Kidney (tissue), 22 donors: ENCODE measurements at places on chromosomes 11 and 22.
A peak's percentile ranks its signal among the peaks of the same experiment; 100 is the strongest.

DNA sequence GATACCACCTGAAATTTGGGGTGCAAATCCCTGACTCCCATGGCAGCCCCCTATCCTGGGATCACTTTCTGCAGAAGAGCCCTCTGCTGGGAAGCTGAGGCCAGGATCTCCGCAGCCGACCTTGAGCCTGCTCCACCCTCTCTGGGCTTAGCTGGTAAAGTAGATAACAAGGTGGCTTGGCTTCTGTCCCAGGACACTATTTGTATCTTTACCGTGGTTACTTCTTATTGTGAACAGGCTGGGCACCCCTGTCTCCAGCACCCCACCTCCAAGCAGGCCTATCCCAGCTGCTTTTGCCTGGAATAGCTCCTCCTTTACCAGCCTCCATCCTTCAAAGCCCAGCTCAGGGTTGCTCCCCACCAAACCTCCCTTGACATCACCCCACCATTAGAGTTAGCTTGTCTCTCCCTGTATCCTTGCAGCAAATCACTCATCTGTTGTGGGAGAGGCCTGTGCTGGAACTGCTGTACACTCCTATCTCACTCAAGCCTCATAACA, 35.2 kb upstream of the P2RY2 start:
- no peak for DNase-seq

- no peak for DNase-seq
Observed at GRCh38 chr11:106047631-106048030, 25.6 kb upstream of the MSANTD4 start.

DNA sequence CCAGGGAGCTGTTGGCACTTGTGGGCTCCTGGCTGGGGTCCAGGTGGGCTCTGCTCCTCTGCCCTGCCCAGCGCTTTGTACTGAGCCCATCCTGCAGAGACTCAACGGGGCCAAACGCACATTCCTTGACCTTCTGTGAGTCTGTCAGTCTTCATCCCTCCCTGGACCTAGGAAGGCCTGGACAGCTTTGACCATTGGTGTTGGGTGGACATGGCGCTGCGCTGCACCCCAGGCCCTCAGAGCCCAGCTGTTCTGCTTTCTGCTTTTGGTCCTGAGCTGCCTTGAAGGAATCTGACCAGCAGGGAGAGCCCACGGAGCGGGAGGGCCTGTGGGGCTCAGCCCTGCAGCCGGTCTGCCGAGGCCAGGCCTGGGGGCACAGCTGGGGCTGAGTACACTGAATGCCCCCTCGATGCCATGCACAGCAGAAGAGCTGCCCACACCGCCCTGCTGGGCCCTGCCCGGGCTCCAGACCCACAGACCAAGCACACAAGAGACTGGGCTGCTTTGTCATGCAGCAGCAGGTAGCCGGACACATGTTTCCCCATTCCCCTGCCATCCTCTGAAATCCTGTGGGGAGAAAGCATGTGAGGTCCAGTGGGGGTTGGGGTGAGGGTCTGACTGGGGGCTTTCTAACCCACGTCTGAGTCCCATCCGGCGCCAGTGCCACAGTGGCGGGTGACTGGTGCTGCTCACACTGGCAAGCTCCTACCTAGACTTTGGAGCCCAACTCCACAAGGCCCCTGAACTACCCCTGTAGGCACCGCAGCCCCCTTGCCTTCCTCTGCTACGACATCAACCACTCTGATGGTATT, 24.1 kb upstream of the CCDC188 start:
- no peak for DNase-seq

DNA sequence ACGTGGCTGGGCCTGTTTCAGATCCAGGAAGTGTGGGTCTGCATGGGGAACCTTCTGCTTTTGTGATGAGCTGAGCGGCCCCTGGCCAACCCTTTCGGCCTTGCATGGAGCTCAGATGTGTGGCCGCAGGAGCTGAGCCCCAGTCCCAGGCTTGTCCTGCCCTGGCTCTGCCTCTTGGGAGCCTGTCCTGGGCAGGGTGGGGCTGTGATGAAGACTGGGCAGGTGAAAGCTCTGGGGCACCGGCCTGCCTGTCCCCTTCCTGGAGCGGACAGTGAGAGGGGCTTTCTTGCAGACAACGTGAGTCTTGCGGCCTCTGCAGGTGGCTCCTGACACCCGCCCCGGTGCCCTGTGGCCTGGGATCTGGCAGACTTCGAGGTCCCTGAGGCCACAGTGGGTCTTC, 1296.6 kb downstream of the BRD1 start:
- DNase-seq: no peak

GRCh38 chr22:47357493-47357892, 595.0 kb downstream of the TBC1D22A start:
- DNase-seq: no peak

DNA sequence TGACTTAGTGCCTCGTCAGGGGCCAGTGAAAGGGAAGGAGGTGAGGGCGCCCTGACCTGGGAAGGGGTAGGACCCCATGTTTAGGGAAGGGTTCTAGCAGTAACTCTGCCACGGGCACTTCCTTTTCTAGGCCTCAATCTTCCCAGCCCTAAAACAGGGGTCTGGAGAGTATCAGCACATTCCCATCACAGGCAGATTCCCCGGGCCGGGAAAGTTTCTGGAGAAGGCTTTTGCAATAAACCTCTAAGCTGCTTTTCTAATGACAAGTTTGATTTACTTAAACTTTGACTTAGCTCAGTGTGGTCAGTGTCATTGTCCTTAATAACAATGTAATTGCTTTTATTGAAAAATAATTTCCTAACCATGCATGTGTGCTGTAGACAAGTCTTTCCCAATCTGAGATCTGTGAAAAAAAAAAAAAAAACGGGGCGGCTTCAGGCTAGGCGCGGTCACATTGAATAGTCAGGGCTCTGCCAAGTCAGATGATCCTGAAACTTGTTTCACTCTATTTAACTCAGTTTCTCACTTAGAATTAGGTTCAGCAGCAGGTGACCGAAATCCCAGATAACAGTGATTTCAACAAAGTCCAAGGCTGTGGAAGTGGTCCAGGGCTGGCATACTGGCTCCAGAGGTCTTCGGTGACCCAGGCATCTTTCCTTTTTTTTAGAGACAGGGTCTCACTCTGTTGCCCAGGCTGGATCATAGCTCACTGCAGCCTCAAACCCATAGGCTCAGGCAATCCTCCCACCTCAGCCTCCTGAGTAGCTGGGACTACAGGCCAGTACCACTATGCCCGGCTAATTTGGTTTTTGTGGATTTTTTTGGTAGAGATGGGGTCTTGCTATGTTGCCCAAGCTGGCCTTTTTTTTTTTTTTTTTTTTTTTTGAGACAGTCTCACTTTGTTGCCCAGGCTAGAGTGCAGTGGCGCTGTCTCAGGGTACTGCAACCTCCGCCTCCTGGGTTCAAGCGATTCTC, 19.5 kb upstream of the TAB1 start:
- no peak for DNase-seq

DNA sequence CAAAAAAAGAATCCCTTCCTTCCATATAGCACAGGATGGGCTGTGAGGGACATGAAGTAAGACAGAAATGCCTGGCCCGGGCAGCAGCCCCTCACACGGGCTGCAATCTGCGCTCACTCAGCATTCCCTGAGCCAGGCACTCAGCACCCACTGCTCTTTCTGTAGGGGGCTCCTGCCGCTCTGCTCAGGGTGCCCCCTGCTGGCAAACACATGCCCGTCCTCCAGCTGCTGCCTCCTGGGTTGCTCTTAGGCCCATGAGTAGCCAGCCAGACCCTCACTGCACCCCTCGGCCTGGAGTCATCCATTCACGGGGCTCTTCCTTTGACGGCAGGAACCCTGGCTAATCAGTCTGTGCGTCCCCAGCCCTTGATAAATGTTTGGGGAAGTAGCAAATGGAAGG, 6.9 kb downstream of the MCAT start:
- DNase-seq: peak; percentile 46

DNA sequence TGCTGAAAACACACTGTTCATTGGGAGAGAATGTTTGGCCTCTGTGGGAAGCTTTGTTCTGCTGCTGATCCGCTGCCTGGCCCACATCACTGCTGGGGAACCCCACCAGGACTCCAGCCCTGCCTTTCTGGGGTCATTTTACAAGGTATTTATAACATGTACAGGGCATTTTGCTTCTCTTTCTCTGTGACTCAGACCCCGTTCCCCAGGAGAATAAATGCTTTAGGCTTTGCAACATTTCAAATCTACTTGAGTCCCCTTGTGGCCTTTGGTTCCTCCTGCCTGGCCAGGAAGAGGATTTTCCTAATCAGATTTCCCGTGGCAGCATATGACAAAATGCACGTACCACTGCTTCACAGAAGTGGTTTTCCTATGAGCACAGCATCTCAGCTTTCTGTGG, 43.0 kb downstream of the BTG4 start:
- no peak for DNase-seq

DNA sequence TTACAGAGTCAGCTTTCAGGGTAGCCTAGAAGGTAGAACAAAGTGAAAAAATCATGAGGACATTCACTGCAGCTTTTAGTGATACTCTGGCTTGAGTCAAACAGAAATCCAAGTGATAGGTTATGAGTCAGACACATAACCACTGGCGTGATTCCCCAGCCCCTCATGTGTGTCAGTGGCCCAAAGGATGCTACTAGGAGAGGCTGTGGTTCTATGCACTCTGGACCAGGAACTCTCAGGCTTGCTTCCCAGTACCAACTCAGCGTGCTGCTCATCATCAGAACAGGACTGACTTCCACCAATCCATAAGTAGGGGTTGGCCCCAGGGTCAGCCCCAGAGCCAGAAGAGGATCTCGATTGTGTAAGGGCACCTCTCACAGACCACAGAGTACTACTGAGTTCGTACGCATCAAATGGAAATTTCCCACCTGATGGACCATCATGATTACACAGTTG, 116.8 kb downstream of the MED15 start:
- DNase-seq: no peak

GRCh38 chr11:106061954-106062949, 14.9 kb downstream of the KBTBD3 start:
- no peak for DNase-seq
